NCI-H1930 (cell line): ENCODE measurements at places on chromosomes 5 and 9.

DNA sequence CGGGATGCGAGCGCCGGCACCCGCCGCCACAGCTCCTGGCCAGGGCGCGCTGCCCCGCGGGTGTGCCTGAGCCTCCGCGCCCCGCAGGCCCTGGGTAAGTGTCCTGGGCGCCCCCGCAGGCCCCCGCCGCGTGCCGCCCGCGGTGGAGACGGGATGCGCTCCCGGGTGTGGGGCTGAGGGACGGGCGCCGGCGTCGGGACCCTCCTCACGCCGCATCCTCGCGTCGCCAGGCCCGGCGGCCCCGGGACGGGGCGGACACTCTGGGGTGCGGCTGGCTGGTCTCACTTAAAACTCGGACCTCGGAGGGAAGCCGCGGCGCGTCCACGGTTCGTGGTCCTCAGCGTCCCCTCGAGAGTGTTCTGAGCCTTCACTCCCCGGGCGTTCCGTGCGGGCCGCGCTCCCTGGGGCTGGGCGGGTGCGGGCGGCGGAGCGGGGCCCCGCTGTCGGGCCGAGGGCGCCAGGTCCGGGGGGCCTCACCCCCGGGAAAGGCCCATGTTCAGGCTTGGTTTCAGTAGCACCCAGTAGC is 275 bp downstream of the AHRR start:
- DNase-seq, result no peak

GRCh38 chr5:93890657-93891056 is 149.3 kb upstream of the POU5F2 start:
- DNase-seq, result no peak

GRCh38 chr9:96453625-96454024 is 3.7 kb downstream of the HABP4 start:
- no peak for DNase-seq

DNA sequence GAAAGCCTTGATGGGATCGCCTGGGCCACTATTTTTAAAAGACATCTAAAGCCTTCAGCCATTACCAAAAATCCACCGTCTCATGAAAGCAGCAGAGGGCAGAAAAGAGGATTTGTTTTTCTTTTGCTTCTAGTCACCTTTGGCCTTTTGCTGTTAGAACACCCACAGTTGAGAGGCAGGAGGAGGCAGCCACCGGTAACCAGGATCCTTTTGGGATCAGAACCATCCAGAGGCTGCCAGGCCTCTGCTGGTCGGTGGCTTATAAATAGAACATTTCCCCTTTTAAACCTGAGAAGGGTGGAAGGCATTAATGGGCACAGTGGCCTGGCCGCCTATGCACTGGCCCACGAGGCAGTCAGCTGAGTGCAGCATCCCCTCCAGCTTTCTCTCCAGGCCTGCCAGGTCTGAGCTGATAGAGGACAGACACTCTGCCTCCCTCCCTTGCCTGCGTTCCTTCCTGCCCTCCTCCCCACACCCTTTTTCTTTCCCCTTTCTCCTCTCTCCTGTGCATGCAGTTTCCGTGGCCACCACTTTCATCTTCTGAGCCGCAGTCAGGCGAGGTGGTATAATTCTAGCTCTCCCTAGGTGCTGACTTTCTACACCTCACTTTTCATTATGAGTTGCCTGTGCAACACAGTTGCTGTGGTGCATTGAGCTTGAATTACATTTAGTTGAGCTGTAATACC is 253.4 kb downstream of the ARHGAP26 start:
- no peak for DNase-seq

GRCh38 chr5:68464424-68464823 is 248.9 kb downstream of the PIK3R1 start:
- no peak for DNase-seq

GRCh38 chr5:132384506-132385050 is 15.1 kb downstream of the SLC22A5 start:
- no peak for DNase-seq

DNA sequence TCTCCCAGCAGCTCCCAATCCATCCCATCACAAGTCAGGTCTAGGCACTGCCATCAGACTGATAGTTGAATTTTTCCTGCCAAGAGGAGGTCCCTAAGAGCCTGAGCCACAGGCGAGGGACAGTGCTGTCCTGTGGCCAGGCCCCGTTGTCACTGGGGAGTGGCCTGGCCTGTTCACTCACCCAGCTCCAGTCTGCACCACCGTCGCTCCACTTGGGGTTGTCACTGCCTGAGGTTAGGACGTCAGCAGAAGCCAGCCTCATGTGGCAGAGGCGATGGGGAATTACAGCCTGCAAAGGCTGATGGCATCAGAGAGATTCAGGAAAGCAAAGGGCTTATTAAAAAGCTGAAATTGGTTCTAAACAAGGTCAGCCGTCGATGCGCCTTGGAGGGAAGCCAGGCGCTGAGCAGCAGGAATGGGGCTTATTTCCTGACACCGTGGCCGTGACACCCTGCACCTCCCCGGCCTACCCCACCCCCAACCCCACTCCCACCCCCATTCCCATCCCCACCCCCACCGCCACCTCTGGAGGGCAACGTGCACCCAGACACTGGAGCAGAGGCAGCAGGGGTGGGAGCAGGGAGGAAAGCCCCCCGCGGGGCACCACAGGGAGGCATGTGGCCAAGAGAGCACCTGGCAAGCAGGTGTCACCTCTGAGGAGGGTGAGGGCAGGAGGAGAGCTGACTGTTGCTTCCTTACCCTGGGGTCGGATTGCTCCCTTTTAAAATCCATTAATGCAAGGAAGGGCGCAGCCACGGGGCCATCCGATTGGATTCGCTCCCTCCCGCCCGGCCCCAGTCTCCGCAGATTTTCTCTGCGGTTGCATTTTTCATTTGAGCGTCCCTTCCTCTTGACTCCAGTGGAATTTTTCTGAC is 3.1 kb upstream of the DBH start:
- DNase-seq, result no peak

DNA sequence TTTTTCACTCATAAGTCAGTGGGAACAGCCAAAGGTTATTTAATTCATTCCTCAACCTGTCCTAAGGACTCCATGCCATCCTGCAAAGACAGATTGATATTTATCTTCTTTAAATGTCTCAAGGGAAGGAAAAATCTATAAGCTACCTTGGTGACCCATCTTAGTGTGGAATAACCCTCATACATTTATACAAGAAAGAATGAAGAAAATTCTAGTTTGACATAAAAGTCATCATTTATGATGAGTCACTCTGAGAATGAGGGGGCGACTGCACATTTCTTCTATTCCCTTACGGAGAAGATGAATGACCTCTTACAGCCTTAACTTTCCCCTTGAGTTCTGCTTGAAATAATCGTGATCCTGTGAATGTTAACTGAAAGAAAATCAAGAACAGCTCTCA is 26.8 kb upstream of the NUDT12 start:
- DNase-seq, result no peak

GRCh38 chr9:3856592-3856991 is 330.8 kb upstream of the RFX3 start:
- no peak for DNase-seq

DNA sequence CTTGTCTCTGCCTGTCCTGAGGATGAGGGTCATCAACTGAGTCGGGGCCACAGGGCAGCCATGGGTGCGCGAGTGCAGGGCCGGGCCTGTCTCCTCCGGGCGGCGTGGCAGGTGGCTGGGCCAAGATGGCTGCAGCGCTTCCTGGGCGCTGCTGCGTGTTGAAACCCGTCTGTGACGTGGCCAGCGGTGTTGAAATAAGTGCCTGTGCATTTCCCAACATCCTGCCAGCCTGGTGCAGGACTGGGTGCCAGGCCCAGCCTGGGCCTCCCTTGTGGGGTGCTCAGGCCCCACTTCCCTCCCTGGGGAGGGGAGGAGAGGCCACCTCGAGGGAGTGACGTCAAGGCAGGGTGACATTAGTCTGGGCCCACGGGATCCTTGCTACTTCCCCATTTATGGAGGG is 45.5 kb downstream of the RXRA start:
- DNase-seq, result no peak

- DNase-seq, result no peak
These were observed 422.2 kb downstream of the CTNND2 start for GRCh38 chr5:11482011-11482410.

- no peak for DNase-seq
These were observed 227.7 kb downstream of the RFK start for GRCh38 chr9:76166526-76166925.

DNA sequence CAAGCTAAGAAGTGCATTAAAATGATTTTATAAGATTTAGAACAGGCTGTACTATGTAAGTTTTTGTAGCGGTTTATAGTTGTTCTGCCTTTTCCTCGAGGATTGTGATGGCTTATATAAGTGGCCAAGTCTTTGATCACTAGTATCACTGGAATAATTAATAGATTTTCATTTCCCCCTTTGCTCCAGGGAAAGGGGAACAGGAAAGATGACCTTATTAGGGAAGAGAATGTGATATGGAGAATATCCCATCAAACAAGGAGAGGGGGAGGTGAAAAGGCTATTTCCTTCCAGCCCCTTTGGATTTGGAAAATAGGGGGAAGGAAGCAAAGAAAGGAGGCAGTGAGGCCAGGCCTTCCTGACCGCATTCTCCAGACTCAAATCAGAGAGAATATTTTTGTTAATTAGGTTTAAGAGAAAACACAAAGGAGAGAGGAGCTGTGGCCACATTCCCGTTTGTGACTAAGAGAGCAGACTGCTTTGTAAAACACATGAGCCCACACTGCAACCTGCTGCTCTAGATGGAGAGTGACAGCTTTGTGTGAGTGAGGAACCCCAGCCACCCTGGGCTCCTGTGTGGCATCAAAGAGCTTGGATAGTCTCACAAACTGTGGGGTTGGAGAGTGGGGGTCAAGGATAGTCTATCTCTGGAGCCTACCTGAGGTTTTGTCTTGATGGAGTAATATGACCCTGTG is 359.5 kb downstream of the DTWD2 start:
- DNase-seq, result no peak

DNA sequence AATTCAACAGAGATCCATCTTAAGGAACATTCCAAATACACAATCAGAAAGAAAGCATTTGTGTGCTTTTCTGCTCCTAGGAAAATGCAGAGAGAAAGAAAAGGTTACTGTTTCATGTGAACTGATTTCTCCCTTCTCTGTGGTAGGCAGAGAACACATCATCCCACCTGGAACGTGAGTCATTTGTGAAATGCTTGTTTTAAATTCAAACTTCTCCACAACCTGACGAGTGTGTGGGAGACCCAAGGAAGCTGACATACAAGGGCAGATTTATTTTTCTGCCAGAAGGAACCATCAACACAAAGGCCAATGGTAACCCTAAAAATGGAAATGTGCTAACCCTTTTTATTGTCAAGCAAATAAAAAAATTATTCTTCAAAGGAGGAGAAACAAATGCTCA is 156.4 kb downstream of the EFNA5 start:
- DNase-seq, result no peak

DNA sequence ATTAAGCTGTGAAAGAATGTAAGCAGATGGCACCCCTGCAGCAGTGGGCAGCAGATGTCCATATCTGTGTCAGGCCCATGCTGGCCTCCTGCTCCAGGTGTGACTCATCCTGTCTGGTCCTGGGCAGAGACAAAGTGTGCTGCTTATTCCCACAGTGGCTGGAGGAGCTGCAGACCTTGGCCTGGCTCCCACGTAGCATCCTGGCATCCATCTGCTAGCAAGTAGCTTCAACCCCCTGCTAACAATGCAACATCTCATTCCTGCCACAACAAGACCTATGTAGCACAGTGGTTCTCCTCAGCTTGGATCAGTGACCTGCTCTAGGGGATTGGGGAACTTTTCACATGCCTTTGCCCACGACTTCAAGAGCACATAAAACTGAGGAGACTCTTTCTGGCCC is 126.4 kb upstream of the SLC12A2 start:
- DNase-seq, result no peak

DNA sequence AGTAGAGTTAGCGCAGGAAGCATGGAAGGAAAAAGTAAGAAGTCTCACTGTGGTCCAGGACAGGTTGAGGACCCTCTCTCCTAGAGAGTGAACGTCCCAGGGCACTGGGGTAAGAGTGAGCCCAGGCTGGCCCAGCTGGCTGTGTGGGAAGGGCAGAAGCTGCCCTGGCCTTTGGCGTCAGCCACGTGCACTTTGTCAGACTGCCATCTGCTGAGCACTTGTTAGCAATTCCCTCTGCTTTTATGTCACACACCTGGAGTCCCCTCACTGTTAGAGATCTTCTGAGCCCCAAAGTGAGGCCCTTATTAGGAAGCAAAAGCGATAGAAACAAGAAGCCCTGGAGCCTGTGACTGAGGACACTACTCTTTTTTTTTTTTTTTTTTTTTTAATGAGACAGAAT is 79.1 kb downstream of the UGCG start:
- DNase-seq, result no peak

GRCh38 chr9:136653323-136654079 is 9.2 kb upstream of the EGFL7 start:
- DNase-seq, result no peak

DNA sequence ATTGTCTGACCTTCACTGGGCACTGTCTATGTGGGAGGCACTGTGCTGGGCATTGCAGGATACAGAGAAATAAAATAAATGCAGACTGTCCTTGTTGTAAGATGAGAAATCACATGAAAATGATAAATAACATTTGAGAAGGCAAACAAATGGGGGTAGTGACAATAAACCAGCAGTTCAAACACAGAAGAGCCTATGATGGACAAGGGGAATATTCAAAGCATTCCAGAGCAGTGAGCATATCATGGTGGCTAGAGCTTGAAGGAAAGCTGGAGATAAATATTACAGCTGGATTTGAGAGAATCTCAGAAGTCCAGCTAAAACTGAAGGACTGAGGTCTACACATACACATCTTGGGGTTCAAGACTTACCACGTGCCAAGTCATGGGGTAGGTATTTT is 209.9 kb downstream of the ASTN2 start:
- no peak for DNase-seq

- DNase-seq, result no peak
These were observed 153.6 kb downstream of the TRIO start for GRCh38 chr5:14296533-14297331.

- no peak for DNase-seq
These were observed 832.3 kb downstream of the MTRR start for GRCh38 chr5:8701251-8701650.

GRCh38 chr5:120375248-120375647 is 88.9 kb upstream of the PRR16 start:
- no peak for DNase-seq

DNA sequence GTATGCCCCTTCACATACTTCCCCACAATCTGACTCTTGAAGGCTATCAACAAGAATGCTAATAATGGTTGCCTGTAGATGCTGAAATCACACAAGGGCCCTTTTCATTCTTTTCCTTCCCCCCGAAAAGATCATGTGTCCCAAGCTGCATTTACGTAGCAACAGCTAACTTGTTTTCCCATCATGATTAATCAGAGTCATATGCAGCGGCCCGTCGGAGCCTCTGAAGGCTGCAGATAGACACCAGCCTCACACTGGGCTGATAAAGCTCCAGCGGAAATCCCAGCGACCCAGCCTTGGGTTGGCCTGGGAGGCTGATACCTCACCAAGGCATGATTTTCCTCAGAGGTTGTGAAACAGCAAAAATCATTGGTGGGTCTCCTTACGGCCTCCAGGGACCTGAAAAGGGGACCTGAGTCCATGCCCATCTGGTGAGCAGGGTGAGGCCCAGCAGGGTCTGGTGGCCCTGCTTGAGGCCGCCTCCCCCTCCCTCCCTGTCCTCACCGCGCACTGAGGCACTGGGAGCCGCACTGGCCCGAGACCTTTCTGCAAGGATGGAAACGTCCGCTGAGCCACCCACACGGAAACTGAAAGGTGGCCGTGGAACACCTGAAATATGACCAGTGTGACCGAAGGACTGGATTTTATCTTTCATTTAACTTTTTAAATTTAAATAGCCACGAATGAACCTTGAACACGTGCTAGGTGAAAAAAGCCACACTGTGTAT is 114.2 kb upstream of the PHYKPL start:
- DNase-seq, result no peak
